ENCODE measurements at places on chromosomes 4 and X. TPM values are rescaled to one million over a fixed set of nuclear protein-coding genes. Genes with fewer than 3 reads are reported as not detected.

DNA sequence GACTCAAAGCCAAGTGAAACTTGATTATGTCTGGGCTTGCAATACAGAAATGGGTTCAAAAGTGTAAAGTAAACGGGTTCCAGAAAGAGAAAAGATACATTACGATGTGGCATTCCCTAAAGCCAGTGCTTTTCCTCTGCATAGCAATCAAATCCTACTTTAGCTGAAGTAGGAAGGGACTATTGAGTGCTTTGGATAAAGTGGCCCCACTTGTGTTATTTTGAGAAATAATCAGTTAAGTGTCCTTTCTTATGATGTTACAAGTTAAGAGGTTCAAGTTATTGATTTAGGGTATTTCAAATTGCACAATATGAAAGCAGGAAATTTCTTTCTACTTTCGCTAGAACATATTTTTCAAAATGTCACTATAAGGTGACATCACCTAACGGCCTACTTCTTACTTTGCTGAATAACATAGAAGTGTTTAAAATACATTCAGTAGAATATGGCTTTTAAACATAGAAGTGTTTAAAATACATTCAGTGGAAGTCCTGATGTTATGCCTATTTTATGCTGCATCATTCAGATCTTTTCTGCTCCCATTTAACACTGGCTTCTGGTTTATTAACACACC, 235.2 kb downstream of the DTHD1 start:
- no peak for DNase-seq

DNA sequence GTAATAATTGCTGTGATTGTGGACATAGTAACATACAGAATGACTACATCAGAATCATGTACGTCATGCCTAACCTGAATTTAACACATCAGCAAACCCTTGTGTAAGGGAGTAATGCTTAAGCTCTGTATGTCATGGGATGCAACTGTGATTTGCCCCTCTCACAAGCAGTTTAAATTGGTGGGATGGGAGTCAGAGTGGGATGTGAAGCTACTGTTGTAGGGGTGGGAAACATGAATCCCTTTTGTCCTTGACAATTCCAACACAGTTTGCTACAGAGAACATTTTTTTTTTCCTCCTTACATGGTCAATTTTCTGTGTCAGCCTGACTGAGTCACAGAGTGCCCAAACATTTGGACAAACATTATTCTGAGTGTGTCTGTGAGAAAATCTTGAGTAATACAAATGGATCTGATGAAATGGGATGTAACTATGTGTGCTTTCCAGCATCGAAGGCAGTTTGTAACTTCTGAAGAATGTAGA, 392.8 kb downstream of the GPM6A start:
- DNase-seq: no peak

DNA sequence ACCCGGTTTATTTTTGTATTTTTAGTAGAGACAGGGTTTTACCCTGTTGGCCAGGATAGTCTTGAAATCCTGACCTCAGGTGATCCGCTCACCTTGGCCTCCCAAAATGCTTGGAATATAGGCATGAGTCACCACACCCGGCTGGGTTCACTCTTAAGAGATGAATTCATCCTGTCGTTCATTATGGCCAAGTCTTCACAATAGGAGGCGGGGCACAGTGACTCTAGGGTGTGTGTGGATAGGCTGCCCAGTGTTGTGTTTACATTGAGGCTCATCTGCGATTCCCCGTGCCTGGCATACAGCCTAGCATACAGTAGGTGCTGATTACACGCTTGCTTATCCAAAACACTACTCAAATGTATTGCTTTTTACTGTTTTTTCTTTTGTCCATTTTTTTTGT, 41.3 kb upstream of the IGFBP7 start:
- DNase-seq: no peak

- no peak for DNase-seq
Measured at GRCh38 chr4:173246719-173247118, 78.1 kb downstream of the GALNT7 start.

DNA sequence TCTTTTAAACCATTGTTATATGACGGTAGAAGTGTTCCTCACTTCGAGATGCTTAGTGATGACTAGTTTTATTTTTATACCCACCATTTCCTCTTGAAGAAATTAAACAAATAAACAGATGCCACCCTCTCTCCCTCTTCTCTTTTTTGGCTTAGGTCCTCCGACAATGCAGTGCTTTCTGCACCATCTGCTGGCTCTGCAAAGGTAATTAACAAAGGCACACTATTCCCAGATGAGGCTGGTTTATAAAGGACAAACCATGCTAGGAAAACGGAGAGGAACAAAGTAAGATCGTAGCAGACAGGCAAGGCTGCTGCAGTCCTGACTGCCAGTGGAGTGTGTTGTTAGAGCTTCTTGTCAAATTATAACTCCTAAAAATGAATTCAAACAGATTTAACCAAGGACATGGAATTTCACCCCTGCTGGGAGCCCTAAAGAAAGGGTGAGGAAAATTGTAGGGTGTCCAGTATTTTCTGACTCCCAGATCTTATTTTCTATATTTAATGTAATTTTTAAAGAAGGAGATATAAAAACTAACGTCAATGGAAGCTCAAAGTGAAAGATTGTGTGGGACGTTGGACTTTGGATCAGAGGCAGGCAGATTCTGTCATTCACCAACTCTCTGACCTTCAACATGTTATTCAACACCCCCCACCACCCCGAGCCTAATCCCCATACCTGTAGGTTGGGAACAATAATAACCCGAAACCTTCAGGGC, 142.1 kb downstream of the CPEB2 start:
- no peak for DNase-seq

DNA sequence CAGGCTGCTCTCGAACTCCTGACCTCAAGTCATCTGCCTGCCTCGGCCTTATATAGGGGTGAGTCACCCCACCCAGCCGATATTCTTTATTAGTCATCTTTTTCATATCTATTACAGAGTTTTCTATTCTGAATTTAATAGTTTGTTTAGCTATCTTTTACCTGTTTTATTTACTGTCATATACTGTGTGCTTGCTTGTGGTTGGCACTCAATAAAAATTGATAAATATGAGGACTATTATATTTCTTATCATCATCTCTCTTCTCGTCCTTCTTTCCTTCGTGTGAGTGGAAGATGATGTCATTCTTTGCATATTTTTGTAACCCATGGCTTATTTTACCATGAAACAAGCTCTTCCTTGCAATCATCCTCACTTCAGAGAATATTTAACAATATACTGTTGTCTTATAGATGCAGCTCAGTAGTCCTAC, 265.5 kb downstream of the ARHGAP24 start:
- DNase-seq: no peak

DNA sequence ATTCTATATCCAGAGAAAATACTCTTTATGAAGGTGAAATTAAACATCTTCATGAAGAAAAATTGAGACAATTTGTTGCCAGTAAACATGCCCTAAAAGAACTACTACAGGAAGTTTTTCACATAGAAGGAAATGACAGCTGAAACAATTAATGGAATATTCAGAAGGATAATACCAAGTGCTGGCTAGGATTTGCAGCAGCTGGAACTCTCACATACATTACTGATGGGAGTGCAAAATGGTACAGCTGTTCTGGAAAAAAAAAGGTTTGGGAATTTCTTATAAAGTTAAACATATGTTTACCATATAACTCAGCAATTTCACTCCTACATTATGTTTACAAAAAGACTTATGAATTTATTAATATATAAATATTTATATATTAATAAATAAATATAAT, 193.2 kb upstream of the FAT4 start:
- no peak for DNase-seq

Gene P2RY10
- total RNA-seq: 42.1 TPM

Gene DIAPH2
- 8.1 TPM for total RNA-seq

Data from activated CD8-positive, alpha-beta T cell treated with anti-CD3 and anti-CD28 coated beads for 36 hours (primary cell).